Camera-type eye (tissue), 1 donor: ENCODE measurements at places on chromosomes 7 and 10. TPM values are rescaled to one million over a fixed set of nuclear protein-coding genes. Genes with fewer than 3 reads are reported as not detected.

C7orf33 gene
- 3.6 TPM for total RNA-seq

GPR26 gene
- total RNA-seq, result 1.4 TPM

SPAM1 gene
- not detected for total RNA-seq

OR13A1 gene
- total RNA-seq, result not detected

ZCWPW1 gene
- total RNA-seq, result 2.9 TPM

VAX1 gene
- 0.33 TPM for total RNA-seq

PKD2L1 gene
- 0.16 TPM for total RNA-seq

CHAT gene
- total RNA-seq, result 1.8 TPM

STEAP1B gene
- total RNA-seq, result 1.6 TPM

LRMDA gene
- total RNA-seq, result 14.8 TPM

GPR15LG gene
- total RNA-seq, result not detected

ADCYAP1R1 gene
- 8.5 TPM for total RNA-seq

PWWP2B gene
- total RNA-seq, result 17.3 TPM

ABCC2 gene
- 3.4 TPM for total RNA-seq

GPR37 gene
- total RNA-seq, result 66.9 TPM

GRID2IP gene
- total RNA-seq, result not detected

OR6V1 gene
- not detected for total RNA-seq

CPA4 gene
- 3.6 TPM for total RNA-seq

RBP3 gene
- 348 TPM for total RNA-seq

CDK14 gene
- total RNA-seq, result 88.5 TPM

OGDHL gene
- 15.8 TPM for total RNA-seq

ACBD7 gene
- total RNA-seq, result 9.8 TPM

DYNC1I1 gene
- total RNA-seq, result 31.7 TPM

AKR1D1 gene
- not detected for total RNA-seq

JAKMIP3 gene
- 1.4 TPM for total RNA-seq

CFTR gene
- 2.5 TPM for total RNA-seq

TAS2R4 gene
- total RNA-seq, result 5.6 TPM

CALHM2 gene
- 12.4 TPM for total RNA-seq

VWC2 gene
- 3.7 TPM for total RNA-seq

TRIL gene
- 19.8 TPM for total RNA-seq

ACSM6 gene
- total RNA-seq, result not detected

MSRB2 gene
- total RNA-seq, result 21.7 TPM

RAB19 gene
- total RNA-seq, result 0.93 TPM

LIPN gene
- total RNA-seq, result not detected

HPSE2 gene
- total RNA-seq, result 0.33 TPM

ATAD1 gene
- 69.4 TPM for total RNA-seq

NUTM2B gene
- total RNA-seq, result 0.66 TPM

CFAP69 gene
- total RNA-seq, result 29.0 TPM

CPA1 gene
- total RNA-seq, result 0.66 TPM
